Endothelial cell of umbilical vein (primary cell): ENCODE measurements at places on chromosomes 1 and 21. TPM values are rescaled to one million over a fixed set of nuclear protein-coding genes. Genes with fewer than 3 reads are reported as not detected.

The AGBL4 gene
- total RNA-seq = not detected in 2 replicates

The KCNE1 gene
- total RNA-seq = 0.38 and 0.53 TPM in 2 replicates

- DNase-seq = peak; percentile 68
Measured at GRCh38 chr1:70034403-70034802, 171.0 kb downstream of the LRRC40 start.

DNA sequence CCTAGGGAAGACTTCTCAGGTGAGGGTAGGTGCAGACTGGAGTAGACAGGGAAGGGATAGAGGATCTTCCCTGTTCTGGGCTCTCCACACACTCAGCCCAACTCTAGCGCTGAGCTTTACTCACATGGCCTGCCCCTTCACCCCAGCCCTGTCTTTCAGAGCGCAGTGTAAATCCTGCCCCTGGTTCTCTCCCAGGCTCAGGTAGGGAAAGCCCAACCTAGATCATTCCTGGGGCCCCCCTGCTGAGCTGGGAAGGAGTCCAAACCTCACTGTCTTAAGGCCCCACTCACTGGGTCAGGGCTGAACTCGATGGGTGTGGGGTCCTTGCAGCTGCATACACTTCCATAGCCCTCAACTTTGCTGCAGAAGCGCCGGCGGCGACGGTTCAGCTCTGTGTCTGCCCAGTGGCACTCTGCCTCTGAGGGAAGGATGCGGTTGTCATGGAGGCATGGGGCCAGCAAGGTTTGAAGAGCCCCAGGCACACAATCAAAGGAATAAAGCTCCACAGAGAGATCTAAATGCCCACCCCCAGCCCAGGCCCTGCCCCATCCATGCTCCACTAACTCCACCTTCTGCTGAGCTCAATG is 4.2 kb downstream of the POMGNT1 start:
- DNase-seq = no peak

DNA sequence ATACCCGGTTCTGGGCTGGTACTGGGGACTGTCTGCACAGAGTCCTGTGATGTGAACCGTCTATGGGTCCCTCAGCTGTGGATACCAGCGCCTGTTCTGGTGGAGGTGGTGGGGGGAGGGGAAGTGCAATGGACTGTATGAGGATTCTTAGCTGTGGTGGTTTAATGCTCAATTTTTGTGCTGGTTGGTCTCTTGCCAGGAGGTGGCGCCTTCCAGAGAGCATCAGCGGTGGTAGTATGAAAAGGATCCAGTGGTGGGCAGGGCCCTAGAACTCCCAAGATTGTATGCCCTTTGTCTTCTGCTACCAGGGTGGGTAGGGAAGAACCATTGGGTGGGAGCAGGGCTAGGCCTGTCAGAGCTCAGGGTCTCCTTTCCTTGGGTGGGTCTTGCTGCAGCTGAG is 89.4 kb upstream of the B3GALT2 start:
- DNase-seq = no peak

GRCh38 chr1:47524272-47524671 is 86.4 kb downstream of the FOXD2 start:
- DNase-seq = no peak

DNA sequence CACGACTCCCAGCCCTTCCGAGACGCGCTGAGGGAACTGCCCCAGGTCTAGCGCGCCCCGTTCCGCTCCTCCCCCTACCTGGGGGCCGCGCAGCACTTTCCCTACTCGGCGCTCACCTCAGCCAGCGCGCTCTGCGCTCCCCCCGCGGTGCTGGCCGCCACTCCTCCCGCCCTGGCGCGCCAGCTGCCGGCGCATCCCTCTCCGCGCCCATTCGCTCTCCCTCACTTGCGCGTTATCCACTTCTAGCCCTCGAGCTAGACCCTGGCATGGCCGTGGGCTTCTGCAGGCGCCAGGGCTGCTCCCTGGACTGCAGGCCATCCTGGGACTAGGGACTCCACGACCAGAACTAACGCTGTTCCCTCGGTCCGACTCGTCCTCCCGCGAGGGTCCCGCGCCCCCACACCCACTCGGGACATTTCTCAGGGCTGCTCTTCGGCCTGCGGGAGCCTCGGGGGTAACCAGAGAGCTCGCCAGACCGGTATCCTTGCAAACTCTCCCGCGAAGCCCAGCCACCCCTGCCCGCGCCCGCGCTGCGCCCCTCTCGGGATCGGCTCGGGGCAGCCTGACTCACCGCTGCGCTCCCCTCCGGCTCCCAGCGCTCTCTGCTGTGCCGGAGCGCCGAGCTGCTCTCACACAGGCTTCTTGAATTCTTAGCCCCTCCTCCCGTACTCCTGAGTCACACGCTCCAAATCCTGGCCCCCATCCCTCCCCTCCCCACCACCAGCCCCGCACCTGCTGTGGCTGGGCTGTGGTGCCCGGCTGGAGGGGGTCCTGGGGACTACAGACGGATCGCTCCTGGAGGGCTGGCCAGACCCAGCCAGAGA is at the start of gene NGF:
TSS of gene NGF (minus strand) at position 617 of the 824 bp plus-strand sequence. CDS start 51,454 bp downstream, outside the sequence.
- no peak for DNase-seq
